ENCODE measurements at places on chromosomes 5 and 9.
A peak's percentile ranks its signal among the peaks of the same experiment; 100 is the strongest.

GRCh38 chr9:71741926-71742648 is 26.2 kb downstream of the CEMIP2 start:
- DNase-seq: no peak

- no peak for DNase-seq
These were observed 408.9 kb downstream of the PDE4D start for GRCh38 chr5:59484618-59485017.

DNA sequence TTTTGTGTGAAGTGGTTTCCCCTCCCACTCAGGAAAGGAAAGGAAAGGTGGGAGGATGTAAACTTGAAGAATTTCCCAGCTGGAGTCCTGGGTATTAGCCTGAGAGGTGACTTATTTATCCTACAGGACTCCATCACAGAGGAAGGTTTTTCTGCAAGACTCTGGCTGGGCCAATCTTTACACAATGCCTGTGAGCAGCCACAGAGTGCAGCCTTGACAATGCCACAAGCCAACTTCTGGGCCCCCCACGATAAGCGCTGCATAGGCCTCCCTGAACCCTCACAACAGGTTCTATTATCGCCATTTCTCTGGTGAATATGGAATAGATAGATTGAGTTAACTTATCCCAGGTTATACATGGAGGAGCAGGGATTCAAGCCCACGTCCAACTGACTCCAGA is 12.4 kb downstream of the TTC39B start:
- DNase-seq: no peak

- no peak for DNase-seq
These were observed 104.4 kb downstream of the CETN3 start for GRCh38 chr5:90305041-90305720.

DNA sequence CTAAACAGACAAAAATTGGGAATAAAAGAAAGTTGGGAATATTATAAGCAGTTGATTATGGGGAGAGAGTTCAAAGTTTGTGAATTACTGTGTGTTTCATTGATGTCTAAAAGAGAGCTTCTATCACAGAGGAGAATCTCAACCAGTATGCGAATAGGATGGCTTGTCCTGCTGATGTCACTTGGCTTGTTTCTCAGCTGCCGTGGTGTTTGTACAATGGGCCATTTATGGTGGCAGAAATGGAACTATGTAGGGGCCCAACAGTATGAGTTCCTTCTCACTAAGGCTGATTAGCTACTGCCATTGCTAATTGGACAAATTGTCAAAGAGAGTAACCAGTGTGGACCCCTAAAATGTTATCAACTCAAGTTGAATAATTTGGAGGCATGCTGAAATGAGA is 103.9 kb downstream of the ST8SIA4 start:
- DNase-seq: no peak

DNA sequence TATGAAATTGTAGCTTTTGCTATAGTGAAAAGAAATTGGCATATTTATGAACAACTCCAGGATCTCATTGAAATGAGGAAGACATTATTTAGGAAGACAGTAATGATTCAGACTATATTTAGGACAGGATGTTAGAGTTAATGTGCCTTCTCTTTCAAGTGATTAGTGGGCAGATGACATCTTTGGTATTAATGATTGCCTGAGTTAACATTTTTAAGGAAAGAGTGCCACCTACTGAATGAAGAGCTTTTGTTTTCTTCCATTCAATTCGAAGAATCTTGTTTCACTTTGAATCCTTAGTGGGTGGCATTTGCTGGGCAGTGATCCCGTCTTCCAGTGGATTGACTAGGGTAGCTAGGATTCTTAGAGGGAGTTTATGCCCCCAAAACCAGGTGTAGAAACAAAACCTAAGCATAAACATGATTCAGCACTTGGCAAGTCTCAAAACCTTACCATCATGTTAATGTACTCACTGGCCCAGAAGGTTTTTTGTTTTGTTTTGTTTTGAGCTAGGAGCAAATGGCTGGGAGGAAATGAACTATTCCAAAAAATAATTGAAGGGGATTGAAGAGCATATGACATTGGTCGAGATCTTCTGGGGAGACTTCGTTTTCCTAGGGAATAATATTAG is 23.2 kb downstream of the MAP3K1 start:
- DNase-seq: no peak

- no peak for DNase-seq
These were observed 24.5 kb downstream of the GLRX start for GRCh38 chr5:95798048-95798447.

DNA sequence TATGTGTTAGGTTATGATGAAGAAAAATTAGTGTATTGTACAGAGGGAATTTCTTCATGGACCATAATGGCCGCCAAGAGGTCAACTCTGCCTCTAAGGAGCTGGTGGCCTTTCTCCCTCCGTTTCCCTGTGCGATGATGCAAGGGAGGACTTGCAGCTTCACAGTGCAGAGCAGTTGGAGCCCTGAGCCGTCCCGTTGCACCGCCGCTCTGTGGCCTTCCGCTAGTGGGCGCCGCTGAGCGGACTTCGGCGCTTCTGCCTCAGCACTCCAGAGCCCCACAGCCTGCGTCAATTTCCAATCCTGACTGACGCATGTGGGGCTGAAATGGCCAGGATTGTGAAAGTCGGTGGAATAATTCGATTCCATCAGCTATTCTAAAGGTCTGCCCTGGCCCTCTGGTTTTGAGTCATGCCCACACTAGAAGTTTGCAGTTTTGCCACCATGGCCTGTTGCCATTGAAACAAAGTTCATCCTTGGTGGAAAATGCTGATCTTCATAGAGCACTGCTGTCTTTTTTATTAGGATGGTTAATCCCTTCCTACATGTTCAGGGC is 22.7 kb upstream of the LECT2 start:
- DNase-seq: no peak

- DNase-seq: no peak
These were observed 125.9 kb downstream of the RGS3 start for GRCh38 chr9:113589407-113589806.

DNA sequence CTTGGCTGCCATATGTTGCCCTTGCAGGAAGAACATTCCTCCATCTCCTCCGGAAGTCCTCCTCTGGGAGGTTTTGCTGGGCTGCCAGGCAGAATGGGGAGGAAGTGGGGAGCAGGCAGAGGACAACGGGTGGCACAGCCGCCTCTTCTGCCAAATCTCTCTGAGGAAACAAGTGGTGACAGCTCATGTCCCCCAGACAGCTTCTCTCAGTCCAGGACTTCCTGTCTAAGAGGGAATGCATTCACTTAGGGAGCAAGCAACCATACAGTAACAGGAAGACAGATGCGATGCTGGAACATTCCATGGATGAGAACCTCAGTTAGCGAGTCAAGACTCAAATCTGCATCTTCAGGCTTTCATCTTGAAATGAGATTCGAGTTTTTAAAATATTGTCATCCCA is 701.0 kb downstream of the SEMA5A start:
- DNase-seq: no peak

- DNase-seq: no peak
These were observed 91.2 kb upstream of the ERBIN start for GRCh38 chr5:65835191-65835590.

DNA sequence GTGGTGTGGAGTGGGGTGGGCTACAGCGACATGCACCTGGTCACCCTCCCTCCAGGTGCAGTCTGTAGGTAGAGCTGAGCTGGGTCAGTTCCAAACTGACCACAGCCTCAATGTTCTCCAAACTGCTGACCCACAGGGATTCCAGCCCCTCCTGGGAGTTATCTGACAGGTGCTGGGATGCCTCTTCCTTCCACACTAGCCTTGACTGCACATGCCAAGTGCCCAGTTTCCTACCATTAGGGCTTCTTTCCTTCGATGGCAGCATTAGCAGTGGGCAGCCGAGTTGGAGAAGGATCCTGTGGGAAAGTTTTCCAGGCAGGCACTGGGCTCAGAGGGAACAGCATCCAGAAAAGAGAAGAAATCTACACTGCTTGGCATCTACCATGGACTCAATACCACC is 64.0 kb upstream of the GABRP start:
- DNase-seq: no peak

DNA sequence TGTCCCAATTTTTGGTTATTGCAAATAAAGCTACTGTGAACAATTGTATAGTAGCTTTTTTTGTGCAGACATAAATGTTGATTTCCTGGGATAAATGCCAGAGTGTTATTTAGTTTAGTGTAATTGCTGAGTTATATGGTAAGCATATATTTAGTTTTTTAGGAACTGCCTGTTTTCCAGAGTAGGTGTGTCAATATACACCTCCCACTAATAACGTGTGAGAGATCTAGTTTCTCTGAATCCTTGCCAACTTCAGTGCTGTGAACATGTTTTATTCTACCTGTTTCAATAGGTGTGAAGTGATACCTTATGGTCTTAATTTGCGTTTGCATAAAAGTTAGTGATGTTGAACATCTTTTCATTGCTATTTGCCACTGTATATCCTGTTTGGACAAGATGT is 9.1 kb upstream of the OR2S2 start:
- peak; percentile 94 for DNase-seq

- no peak for DNase-seq
These were observed 42.2 kb downstream of the PPP2R2B start for GRCh38 chr5:146836226-146836842.

GRCh38 chr5:113201715-113202114 is 225.1 kb downstream of the DCP2 start:
- no peak for DNase-seq

- DNase-seq: peak; percentile 8
These were observed 117.6 kb downstream of the PIP5K1B start for GRCh38 chr9:68822596-68823165.

GRCh38 chr5:173308226-173308625 is 20.0 kb downstream of the STC2 start:
- no peak for DNase-seq

DNA sequence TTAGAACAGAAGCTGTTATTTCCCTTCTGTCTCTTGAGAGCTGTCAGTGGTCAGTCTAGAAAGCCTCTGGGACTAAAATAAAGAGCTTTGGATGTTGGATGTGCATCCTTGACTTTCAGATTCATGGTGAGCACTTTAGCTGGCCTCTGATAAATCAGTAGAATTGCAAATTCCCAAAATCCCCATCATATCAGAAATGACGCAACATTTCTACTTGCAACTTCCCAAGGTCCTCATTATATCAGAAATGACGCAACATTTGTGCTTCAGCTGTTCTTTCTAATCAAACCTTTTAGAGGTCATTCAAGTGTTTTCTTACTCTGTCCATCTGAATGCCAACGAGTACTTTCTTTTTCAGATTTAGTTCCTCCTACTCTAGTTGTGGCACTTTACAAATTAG is 167.3 kb upstream of the MOCS2 start:
- DNase-seq: no peak

- DNase-seq: no peak
These were observed 91.7 kb downstream of the NTRK2 start for GRCh38 chr9:84761137-84761808.

GRCh38 chr5:31855134-31856040 is 216.5 kb downstream of the PDZD2 start:
- DNase-seq: no peak

DNA sequence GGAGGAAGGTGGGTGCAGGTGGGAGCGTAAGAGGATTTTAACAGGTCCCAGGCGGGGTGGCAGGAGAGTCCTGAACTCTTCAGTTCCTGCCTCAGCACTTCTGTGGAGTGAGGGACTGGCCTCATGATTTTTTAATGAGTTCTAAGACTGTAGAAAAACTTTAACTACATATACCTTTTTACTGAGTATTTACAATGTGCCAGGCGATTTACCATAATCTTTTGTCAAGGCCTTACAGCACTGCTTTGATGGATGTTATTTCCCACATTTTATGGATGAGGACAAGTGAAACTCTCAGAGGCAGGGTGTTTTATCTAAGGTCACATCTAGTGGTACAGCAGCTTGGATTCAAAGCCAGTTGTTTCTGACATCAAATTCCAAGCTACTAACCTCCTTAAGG is 99.5 kb downstream of the PJA2 start:
- no peak for DNase-seq

- no peak for DNase-seq
These were observed 26.0 kb downstream of the ACTBL2 start for GRCh38 chr5:57456531-57457135.

DNA sequence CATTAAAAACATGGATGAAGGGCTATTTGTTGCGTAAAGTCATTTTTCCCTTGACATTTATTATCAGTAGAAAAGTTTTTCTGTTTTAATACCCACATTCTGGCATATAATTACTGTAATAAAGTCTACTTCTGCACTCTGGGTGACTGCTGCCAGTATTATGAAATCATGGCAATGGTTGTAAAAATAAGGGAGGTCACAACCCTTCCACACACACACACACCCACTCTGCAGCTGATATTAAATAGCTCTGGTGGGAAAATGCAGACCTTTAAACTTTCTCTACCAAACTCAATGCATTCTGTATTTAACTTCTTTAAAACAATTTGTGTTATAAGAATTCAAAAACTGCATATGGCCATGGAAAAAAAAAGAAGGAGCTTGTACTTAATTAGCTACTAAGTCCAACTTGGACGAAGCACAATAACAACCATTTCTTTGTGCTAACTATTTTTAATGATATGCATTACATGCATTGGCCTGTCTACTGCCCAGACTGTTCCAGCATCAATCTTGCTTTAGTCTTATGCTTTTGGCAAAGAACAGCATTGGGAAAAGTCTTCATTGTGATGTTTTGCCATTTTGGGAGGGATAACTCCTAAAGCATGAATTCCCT is 137.6 kb upstream of the MAP3K1 start:
- DNase-seq: no peak

DNA sequence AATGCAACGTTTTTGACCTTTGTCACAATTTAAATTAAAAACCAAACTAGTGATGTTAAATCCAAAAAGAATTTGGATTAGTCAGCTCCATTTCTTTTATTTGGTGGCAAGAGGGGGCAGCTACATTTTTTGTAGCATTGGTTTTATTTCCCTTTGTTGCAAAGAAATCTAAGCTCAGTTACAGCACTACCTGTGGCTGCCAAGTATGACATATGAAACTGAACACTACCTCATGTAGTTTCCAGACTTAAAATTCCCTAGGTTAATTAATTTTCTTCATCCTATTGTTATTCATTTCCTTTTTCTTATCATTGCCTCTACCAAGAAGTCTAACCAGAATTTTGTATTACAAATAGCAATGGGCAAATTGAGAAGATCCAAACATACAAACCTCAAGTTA is 393.5 kb downstream of the BRINP1 start:
- no peak for DNase-seq

DNA sequence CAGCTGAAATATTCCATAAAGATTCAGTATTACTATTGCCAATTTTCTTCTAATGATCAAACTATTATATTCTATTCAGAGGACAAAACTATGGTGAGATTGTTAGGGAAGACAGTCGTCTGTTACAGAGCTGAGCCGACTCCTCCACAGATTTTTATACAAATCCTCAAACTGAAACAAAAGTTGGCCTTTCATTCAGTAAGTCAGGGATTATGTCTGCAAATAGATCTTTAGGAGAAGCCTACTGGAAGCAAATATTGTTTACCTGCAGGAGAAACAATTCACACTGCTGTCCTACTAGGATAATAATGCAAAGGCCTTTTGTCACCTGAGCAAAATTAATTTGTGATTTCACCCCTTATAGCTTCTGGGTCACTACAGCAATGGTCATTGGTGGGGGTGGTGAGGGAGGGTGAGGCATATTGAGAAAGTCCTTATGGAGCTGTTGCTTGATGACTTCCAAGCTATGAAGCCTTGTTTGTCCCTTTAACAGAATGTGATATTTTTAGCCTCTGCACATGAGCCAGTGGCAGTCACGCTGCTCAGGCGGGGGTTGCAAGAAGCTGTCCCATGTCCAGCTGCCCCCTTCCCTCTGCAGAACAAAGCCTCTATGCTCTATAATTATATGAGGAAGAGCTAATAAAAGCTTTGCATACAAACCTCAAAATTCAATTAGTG is 200.5 kb upstream of the KLF9 start:
- DNase-seq: peak; percentile 3
